ENCODE measurements at places on chromosomes 6 and 20.

DNA sequence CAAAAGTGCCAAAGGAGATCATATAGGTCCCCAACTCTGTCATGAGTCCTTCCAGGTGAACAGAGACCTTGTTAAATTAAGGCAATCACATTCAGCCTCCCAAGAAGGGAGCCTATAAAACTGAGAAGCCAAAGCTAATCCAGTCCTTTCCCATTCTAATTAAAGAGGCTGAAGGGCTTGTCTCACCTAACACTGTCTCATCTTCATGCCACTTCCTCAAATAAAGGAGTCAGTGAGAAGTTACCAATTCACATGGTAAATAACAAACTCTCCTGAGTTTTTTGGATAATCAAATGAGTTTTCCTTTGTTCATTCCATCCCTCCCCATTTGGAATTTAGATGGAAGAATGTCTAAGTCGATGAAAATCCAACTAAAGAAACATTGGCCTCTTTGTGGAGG lies 242.8 kb downstream of the UST start:
- DNase-seq: no peak

GRCh38 chr6:165883851-165884640 lies 221.0 kb upstream of the PDE10A start:
- DNase-seq: no peak

GRCh38 chr20:44392776-44393607 lies 37.5 kb downstream of the HNF4A start:
- no peak for DNase-seq

- DNase-seq: no peak
Measured at GRCh38 chr20:32532246-32532645, 52.9 kb downstream of the NOL4L start.

DNA sequence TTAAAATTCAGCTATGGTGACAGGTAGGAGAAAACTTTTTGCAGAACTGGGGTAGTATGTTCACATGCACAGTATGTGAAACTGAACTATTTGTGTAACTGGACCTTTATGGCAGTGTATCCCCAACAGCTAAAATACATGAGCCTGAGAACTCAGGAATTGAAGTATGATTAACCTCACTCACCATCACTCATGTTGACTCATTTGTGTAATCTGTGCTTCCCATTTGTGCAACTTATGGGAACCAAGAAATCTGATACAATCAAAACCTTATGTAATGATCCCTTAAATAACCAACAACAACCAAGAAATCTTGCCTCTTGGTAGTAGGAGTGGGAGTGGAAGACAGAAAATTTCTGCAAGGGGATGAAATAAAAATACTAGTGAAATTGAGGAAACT lies 674.9 kb downstream of the HDGFL1 start:
- DNase-seq: no peak

DNA sequence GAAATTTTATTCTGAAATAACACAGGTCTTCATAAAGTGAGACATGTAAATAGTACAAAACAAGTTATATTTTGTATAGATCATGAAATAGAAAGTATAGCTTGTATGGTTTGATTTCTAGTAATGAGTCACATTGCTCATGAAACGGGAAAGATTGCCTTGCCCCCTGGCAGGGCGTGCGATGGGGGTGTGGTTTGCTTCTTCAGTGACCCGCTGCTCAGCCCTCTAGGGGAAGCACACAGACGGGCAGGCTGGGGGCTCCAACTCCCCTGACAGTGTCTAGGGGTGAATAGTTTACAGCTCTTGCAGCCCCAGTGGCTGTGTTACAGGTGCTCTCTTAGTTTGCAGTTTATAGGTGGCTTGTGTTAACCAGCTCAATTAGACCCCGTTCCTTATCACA lies 170.5 kb upstream of the RGS17 start:
- DNase-seq: no peak

DNA sequence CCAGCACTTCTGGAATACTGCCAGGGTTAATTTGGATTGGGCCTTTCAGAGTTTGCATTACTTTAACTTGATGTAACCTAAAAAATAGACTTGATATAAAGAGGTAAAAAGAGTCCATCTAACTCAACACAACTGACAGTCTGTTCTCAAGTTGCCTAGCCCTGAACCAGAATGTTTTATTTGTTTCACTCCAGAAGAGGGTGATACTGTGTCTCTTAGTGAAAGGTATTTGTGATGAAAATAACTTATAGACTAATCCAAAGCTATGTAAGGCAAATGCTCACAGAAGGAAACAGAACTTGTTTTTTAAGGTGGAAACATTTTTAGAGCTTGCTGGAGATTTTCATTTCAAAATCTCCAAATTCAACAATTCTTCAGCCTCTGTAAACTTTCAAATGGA lies 469.1 kb upstream of the RUNX2 start:
- no peak for DNase-seq

- DNase-seq: no peak
Measured at GRCh38 chr6:62283796-62284411, 2.1 kb downstream of the KHDRBS2 start.

DNA sequence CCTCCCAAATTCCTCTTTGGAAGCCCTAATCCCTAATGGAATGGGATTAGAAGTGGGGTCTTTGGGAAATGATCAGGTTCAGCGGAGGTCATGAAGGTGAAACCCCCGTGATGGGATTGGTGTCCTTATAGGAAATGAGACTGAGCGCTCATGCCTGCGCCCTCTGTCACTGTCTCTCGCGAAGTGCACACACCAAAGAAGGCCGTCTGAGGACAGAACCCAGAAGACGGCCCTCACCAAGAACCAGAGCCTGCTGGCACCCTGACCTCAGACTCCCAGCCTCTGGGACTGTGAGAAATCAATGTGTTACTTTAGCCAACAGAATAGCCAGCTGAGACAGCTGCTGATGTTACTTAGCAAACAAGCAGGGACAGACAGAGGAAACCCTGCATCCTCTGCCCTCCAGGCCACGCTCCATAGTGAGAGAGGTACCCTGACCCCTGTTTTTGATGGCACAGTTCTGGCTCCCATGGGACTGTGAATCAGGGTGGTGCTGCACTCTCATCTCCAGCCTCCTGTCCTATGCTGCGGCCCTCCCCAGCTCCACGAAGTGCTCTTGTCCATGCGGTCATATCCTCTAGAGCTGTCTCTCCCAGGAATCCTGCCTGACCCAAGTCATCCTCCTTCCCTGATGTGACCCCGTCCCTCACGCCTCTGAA lies 369.3 kb downstream of the ZFAND3 start:
- no peak for DNase-seq

- no peak for DNase-seq
Measured at GRCh38 chr6:24919056-24919892, 16.5 kb downstream of the RIPOR2 start.

- DNase-seq: no peak
Measured at GRCh38 chr20:18901980-18902737, 88.6 kb downstream of the SCP2D1 start.

Data from amniotic stem cell (primary cell).